ENCODE measurements at places on chromosomes 6 and 20.

DNA sequence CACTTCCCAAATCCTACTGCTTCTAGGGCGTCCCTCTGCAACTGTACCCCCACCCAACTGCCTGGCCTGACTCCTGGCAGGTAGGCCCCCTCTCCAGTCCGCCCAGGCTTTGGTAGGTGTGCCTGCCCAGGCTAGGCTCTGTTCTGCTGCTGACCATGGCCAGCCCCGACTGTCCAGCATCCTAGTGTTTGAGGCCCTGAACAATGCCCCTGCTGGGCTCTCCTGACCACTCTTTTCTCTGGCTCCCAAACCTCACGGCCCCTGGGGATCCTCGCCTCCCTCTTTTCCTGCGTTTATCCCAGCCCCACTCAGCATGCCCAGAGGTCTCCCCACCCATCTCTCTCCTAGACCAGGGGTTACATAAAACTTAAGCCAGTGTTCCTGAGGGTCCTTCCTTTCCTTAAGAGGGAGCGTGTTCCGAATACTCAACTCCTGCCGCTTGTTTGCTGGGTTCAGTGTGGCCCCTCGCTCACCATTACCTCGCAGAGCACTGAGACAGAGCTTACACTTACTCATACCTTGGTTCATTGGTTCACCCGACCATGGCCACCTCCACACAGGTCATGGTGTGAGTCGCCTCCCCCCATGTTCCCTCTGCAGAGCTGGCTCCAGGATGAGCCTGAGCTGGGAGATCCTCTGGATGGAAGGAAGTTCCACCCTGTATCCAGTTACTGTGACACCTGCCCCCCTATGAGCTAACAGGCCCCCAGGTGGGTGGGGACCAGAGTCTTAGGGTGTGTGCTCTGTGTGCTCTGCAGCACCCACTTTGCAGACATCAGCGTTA, 21.0 kb upstream of the MYT1 start:
- no peak for DNase-seq

GRCh38 chr20:40578961-40579360, 110.1 kb downstream of the MAFB start:
- DNase-seq, result no peak

- peak; percentile 86 for DNase-seq
Observed at GRCh38 chr6:14316651-14317386, 199.2 kb downstream of the CD83 start.

DNA sequence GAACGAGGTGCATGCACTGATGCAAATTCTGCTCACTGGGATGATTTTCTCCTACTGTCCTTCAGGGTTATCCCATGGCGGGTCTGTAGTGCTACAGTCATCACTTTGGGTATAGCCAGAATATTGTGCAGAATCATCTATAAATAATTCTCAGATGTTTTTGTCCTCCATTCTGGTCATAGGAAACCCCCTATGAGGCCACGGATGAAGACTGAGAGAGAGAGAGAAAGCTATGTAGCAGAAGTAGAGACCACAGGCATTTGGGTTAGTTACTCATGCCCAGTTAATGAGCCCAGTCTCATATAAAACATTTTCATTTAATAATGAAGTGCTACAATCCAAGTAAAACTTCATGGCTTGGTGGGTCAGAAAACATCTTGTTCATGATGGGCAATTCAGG, 145.1 kb upstream of the PLN start:
- DNase-seq, result no peak

GRCh38 chr20:47262365-47263013, 94.0 kb downstream of the ZMYND8 start:
- no peak for DNase-seq
